ENCODE measurements at places on chromosomes 5 and 9.

- no peak for DNase-seq
Observed at GRCh38 chr9:99905833-99906402, 536 bp upstream of the STX17 start.

GRCh38 chr5:119358901-119359603 lies 3.2 kb downstream of the TNFAIP8 start:
- no peak for DNase-seq

GRCh38 chr5:150293091-150293941 lies 3.7 kb upstream of the CAMK2A start:
- no peak for DNase-seq

DNA sequence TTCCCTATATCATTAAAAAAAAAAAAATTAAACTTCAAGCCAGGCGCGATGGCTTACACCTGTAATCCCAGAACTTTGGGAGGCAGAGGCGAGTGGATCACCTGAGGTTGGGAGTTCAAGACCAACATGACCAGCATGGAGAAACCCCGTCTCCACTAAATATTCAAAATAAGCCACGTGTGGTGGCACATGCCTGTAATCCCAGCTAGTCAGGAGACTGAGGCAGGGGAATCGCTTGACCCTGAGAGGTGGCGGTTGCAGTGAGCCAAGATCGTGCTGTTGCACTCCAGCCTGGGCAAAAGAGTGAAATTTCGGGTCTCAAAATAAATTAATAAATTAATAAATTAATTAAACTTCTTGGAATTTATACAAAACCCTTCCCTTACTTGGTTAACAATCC lies 358.6 kb upstream of the CDH9 start:
- DNase-seq, result no peak

- no peak for DNase-seq
Observed at GRCh38 chr9:26129217-26129616, 451.0 kb upstream of the TUSC1 start.

DNA sequence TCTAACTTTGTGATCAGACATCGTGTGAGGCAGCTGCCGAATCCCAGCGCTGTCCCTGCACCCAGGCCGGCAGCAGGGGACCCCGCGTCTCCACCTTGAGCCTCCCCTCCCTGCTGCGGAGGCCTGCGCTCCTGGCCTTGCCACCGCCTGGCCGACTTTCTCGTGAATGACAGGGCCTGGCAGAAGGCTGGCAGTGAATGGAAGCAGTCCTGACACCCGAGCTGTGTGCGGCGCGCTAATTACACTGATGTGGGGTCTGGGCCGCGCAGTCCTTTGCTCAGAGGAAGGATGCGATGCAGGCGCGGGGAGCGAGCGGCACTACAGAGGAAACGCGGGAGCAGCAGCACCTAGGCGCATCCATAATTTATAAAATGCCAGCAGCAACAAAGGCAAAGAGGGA lies 40.3 kb downstream of the POU4F3 start:
- no peak for DNase-seq

DNA sequence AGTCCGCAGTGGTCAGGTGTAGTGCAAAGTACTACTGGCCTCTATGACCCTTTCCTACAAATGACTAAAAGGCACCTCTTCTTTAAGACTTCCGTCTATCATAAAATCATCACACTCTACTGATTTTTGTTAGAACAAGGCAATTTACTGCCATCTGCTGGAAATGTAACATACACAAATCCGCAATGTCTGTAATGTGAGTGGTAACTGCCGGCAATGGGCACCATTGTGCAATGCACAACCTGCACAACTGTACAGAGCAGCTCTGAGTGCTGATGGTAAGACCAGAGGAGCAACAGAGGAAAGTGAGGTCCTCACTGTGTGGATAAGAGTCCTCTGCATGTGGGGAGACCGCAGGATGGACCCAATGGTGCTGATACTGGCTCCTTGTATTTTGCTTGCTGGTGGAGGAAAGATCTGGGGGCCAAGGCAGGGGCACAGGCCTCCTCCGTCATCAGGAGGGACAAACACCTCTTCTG lies 103.7 kb downstream of the ATPSCKMT start:
- DNase-seq, result peak; percentile 10

DNA sequence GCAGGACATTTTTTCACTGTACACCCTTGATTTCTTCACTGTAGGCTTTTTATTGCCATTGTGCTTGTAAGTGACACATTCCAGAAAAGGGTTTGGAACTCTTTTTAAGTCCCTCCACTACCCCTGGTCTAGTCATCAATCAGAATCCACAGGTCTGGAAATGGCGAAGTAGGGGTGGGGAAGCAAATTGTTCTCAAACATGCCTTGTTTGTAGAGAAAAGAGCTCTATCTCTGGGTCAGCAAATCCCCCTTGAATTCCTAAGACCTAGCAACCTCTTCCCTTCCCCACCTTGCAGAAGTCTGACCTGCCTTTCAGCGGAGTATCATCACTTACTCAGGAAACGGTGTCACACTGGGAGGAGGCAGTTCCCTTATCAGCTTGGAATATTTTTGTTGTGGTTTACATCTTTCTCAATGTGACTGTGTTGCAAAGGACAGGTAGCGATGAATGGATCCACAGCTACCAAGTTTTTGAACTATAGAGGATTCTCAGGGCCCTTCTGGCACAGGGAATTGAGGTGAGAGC lies 3.2 kb downstream of the SH3RF2 start:
- no peak for DNase-seq

DNA sequence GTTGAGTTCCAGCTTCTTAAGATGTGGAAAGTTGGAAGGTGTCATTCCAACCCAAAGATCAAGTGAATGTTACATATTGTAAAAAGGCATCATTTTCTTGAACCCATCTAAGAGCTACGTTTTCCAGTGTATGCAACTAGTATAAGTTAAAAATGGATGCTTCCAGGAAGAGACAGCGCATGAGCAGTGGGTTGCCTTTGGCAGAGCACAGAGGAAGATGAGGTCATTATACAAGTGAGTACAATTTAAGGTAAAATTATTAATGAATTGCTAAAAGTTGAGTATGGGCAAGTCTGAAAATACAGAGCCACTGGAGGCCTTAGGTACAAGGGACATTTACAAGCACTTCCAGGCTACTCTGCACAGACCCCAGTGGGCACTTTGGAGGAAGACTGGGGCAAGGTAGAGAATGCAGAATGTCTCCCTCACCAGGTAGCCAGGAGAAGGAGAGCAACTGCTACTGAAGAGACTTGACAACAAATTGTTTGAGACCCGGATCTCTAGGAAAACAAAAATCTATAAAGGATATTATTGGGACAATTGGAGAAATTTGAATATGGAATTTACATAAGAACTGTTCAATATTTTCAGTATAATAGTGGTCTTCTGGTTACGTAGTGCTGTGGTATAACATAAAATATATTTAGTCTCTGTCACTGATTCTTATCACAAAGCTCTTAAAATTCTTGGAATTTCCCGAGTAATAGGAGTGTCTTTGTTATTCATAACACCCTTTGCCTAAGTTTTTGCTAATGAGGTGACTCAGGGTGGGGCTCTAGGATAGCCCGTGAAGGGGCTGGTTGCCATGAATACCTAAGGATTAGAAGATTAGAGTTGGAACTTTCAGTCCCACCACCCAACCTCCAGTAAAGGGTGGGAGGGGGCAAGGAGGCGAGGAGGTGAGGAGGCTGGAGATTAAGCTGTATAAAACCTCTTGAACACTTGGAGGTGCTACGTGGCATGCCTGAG lies 129.9 kb upstream of the FER start:
- no peak for DNase-seq

DNA sequence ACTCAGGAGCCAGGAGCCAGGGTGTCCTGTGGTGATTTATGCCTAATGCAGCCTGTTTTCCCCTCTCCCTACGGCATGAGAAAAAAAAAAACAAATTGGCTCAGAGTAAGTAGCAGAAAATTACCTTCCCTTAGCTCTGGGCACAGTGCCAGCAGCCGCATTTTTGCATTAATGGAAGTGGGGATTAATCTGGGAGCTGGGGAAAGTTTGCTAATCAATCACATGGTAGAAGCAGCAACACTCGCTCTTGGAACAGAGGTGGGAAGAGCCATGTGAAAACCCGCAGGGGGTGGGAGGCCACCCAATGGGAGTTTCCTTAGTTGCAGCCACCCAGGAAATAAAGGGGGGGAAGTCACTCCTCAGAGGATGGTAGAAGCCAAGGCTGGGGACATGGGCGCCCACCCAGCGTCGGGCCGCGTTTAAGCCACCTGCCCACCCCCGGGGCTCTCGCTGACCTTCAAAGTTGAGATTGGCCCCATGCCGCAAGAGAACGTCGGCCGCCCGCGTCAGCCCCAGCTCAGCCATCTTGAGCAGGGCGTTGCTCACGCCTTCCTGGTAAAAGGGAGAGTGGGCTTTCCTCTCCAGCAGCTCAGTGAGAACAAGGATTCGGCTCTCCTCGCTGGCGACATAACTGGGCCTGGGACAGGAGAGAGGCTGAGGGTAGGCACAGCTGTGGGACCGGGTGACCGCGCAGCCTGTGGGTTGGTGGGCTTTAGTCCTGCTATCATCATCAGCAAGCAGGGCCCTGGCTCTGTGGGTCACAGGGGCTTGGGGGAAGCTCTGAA lies 1.7 kb downstream of the ASB6 start:
- DNase-seq, result no peak

GRCh38 chr5:142326480-142326938 lies 1.7 kb upstream of the SPRY4 start:
- DNase-seq, result no peak

- no peak for DNase-seq
Observed at GRCh38 chr9:69981686-69982445, 61.8 kb upstream of the MAMDC2 start.

- DNase-seq, result no peak
Observed at GRCh38 chr9:128419061-128419925, 1.4 kb upstream of the CERCAM start.

GRCh38 chr5:173671121-173671949 lies 54.9 kb upstream of the BOD1 start:
- DNase-seq, result no peak

GRCh38 chr9:126665644-126666035 lies 51.9 kb downstream of the LMX1B start:
- DNase-seq, result no peak

- no peak for DNase-seq
Observed at GRCh38 chr5:139964266-139964993, 78.7 kb downstream of the NRG2 start.

GRCh38 chr5:53095931-53096525 lies 13.5 kb downstream of the MOCS2 start:
- peak; percentile 41 for DNase-seq

DNA sequence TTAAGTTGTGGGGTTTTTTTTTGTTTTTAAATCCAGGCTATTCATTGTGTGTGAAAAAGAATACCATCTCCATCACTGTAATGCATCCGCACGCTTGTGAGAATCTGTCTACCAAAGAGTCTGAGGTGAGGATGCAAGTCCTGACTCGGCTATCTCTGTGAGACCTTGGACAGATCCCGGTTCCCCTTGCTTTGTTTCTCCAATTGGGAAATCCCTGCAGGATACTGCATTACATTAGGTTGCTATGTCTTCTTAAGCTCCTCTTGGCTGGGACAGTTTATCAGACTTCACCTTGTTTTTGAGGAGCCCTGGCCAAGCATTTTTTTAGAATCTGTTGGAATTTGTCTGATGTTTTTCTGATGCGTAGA lies 46.8 kb downstream of the GALNT10 start:
- no peak for DNase-seq

DNA sequence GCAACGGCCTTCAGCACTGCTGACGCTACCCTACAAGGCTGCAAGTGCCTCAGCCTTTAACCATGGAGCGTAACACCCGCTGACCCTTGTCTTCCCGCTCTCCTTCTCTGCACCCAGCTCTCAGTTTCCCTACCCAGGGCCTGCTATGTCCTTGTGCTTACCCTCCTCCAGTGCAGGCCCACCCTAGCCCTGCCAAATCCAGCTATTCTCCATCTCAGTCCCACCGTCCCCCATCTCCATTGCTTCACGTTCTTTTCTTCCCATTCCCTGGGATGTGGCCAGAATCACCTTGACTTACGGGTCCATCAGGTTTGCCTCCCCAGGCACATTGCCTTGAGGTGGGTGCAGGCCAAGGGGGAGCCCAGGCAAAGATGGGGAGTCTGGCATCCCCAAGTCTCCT lies 91.2 kb downstream of the PAX5 start:
- no peak for DNase-seq

GRCh38 chr9:125988479-125989050 lies 241.4 kb downstream of the PBX3 start:
- DNase-seq, result no peak

- no peak for DNase-seq
Observed at GRCh38 chr9:91951944-91952520, 2.0 kb upstream of the ROR2 start.

DNA sequence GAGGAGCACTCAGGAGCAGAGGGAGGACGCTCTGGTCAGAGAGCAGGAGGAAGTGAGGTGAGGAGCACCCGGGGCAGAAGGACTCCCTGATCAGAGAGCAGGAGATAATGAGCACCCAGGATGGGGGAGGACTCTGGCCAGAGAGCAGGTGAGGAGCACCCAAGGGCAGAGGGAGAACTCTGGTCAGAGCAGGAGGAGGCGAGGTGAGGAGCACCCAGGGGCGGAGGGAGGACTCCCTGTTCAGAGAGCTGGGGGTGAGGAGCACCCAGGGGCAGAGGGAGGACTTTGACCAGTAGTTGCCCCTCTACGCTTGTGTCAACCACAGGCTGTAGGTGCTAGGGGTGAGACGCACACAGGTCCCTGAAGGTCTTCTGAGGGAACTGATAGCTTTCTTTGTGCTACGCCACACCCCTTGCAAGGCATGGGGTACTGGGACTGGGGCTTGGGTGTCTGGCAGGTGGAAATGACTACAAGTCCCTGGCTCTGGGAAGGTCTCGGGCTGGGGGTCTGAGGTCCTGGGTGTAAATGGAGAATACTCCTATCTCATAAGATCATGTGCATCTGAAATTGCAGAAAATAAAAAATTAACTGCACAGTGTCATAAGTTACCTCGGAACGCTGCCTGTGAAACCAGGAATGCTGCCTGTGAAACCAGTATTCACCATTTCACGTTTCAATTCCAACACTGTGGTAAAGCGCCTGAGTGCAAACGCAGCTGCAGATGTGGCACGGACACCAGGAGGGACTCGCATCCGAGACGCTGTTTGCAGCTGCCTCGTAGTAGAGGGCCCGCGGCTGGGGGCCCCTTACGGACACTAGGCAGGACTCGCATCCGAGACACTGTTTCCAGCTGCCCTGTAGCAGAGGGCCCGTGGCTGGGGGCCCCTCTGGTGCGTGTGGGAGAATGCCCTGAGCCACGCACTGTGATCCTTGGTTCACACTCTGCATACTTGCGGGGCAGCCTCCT lies 27.0 kb upstream of the SLC6A3 start:
- no peak for DNase-seq

GRCh38 chr5:21680196-21680595 lies 1172.9 kb downstream of the CDH12 start:
- DNase-seq, result peak; percentile 72
